Activated CD4-positive, alpha-beta T cell treated with anti-CD3 and anti-CD28 coated beads, Interleukin-2, amount 10 ng/mL, durations not matched to agents 24 days and 14 days (primary cell): ENCODE measurements at places on chromosomes 3 and 15. TPM values are rescaled to one million over a fixed set of nuclear protein-coding genes. Genes with fewer than 3 reads are reported as not detected.

DNA sequence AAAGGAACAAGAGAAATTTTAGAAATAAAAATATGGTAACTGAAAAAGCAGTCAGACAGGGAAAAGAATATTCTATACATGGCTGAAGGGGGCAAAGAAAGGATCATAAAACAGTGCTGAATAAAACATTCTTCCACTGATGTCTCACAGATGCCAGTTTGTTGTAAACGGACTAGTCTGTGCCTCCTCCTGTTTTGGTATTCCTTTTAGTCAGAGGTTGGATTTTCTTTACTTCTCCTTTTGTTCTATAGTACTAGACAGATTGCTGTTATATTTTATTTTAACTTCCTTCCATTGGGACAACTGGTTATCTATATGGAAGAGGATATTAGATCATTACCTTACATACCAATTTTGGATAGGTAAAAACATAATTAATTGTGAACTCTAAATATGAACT, 16.0 kb upstream of the GNB5 start:
- DNase-seq = no peak

GRCh38 chr3:42224178-42224577, 41.8 kb downstream of the CCK start:
- no peak for DNase-seq

- DNase-seq = no peak
Measured at GRCh38 chr3:156599089-156599874, 44.4 kb upstream of the SSR3 start.

DNA sequence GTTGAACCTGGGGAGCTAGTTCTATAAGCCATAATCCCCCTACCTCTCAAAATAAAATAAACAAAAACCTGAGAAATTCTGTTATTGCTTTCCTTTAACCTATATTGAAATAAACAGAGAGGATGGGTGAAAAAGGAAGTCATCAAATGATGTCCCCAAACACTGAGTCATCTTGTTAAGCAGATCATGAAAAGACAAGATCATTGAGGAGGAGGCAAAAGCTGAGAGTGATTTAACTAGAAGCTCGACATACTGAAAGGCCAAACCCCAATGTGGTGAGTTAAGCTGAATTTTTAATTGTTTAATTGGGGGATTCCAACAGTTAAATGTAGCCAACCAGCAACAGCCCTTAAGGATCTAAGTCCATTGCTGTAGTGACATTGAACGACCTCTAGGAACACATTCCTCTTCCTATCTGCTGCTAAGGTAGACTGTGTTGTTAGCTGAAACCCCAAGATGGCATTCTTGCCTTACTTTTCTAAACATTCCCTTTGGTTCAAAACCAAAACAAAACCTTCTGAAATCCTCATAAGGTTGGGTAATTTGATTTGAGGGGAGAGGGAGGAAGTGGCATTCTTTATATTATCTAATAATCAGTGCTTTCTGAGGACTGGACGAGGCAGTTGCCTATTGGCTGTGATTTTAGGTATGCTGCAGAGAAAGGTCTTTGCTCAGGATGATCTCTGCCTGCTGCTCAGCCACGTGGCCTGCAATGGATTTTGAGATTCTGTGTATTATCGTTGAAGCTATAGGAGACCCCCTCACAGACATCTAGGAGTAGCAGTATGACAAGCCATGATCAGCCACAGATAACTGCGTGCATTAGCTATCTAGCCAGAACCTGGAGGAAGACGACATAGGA, 62.7 kb upstream of the BNIP2 start:
- DNase-seq = peak; percentile 71

Gene REC114
- not detected in 2 replicates for total RNA-seq

Gene CYP8B1
- not detected in 2 replicates for total RNA-seq
